ENCODE measurements at places on chromosomes 1 and 21. TPM values are rescaled to one million over a fixed set of nuclear protein-coding genes. Genes with fewer than 3 reads are reported as not detected.

The CD1C gene
- total RNA-seq = not detected

The CLDN14 gene
- not detected for total RNA-seq

The TNFAIP8L2 gene
- not detected for total RNA-seq

The PADI1 gene
- total RNA-seq = 2.4 TPM

The KPRP gene
- not detected for total RNA-seq

The CD53 gene
- total RNA-seq = not detected

The DCST1 gene
- total RNA-seq = not detected

The MFAP2 gene
- 0.49 TPM for total RNA-seq

The TCEA3 gene
- 0.55 TPM for total RNA-seq

The CFAP74 gene
- not detected for total RNA-seq

The CLDN17 gene
- not detected for total RNA-seq

The AGBL4 gene
- not detected for total RNA-seq

The TFF3 gene
- not detected for total RNA-seq

The HSD3B1 gene
- total RNA-seq = not detected

Data from A549 treated with GW870086 at 1 μM for 4 hours (cell line).